Vein endothelial cell (primary cell): ENCODE measurements at places on chromosomes 4 and X. TPM values are rescaled to one million over a fixed set of nuclear protein-coding genes. Genes with fewer than 3 reads are reported as not detected.

Gene REELD1
- not detected in 2 replicates for total RNA-seq

Gene ZNF630
- total RNA-seq: 1.1 and 1.3 TPM in 2 replicates

Gene SSX5
- total RNA-seq: not detected in 2 replicates

Gene MAGEA2
- total RNA-seq: not detected in 2 replicates

Gene GLOD5
- not detected in 2 replicates for total RNA-seq

Gene TRIM2
- 9.5 and 18.0 TPM in 2 replicates for total RNA-seq

Gene PLP1
- not detected in 2 replicates for total RNA-seq

Gene SHOX
- not detected in 2 replicates for total RNA-seq

Gene IL2RG
- total RNA-seq: 0.19 TPM in 1 of 2 replicates, not detected in the other
